SK-N-MC (cell line): ENCODE measurements at places on chromosomes 1 and 21.

- DNase-seq = no peak
Measured at GRCh38 chr1:116489231-116489697, 81.6 kb downstream of the CD58 start.

GRCh38 chr1:162285149-162285561 lies 91.5 kb downstream of the SPATA46 start:
- no peak for DNase-seq

- DNase-seq = no peak
Measured at GRCh38 chr1:224170748-224171478, 12.1 kb upstream of the DEGS1 start.

GRCh38 chr1:156247460-156248322 lies at the start of gene PAQR6:
PAQR6 (minus strand) TSS chr1:156248056; CDS start chr1:156246731, 1,325 bp downstream.
- DNase-seq = no peak

DNA sequence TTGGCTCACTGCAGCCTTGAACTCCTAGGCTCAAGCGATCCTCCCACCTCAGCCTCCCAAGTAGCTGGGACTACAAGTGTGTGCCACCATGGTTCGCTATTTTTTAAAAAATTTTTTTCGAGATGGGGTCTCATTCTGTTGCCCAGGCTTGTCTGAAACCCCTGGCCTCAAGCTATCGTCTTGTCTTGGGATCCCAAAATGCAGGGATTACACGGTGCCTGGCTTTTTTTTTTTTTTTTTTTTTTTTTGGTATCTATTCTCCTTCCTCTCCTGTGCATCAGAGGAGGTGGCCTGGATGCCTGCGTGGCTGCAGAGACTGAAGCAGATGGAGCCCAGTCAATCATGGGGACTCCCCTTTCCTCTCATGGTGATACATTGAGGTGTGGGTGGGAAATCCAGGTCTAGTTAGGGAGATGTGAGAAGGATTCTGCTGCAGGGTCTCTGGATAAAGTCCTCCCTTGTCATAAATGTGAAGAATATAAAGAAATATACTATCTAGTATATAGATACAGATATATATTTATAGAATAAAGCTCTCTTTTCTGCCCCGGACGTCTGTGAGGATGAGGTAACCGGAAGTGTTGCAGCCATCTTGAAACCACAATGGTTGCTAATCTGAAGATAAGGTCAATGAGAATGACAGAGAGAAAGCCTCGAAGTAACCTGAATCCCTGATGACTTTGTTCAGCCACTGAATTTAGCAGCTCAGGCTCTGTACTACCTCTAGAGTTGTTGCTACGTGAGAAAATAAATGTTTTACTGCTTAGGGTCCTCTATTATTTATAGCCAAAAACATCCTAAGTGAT lies 19.5 kb upstream of the RGSL1 start:
- DNase-seq = no peak

DNA sequence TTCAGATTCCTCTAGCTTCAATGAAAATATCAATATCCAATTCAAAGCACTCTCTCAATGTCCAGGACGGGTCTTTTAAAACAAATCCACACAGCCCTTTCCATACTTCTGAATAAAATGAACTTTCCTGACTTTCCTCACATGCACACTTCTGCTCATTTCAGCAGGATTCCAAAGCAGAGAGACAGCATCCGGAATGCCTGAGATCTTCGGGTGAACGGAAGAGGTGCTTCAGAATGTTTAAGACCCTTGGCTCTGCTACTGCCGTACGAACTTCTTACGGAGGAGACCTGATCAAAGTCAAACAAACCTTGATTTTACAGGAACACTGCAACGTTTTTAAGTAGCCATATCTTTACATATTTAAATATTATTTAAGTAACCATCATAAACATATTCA lies 245.7 kb downstream of the PTBP2 start:
- no peak for DNase-seq
